ENCODE measurements at places on chromosomes 2 and 18. TPM values are rescaled to one million over a fixed set of nuclear protein-coding genes. Genes with fewer than 3 reads are reported as not detected.

The PER2 gene
- 3.9 TPM for total RNA-seq

The EPG5 gene
- total RNA-seq: 48.3 TPM

The RIT2 gene
- not detected for total RNA-seq

The NEU4 gene
- not detected for total RNA-seq

The CD226 gene
- 0.59 TPM for total RNA-seq

The CD302 gene
- total RNA-seq: 7.8 TPM

The ABCG5 gene
- not detected for total RNA-seq

The SDC1 gene
- total RNA-seq: 20.3 TPM

The CABYR gene
- total RNA-seq: 3.5 TPM

The DNAH7 gene
- 0.73 TPM for total RNA-seq

The LOXHD1 gene
- not detected for total RNA-seq

The TRIM43 gene
- not detected for total RNA-seq

The RGPD4 gene
- total RNA-seq: not detected

Measured in subcutaneous preadipocyte (primary cell).